ENCODE measurements at places on chromosomes 5 and 9.

- DNase-seq = no peak
These were observed 30.1 kb upstream of the LPAR1 start for GRCh38 chr9:111068383-111068730.

DNA sequence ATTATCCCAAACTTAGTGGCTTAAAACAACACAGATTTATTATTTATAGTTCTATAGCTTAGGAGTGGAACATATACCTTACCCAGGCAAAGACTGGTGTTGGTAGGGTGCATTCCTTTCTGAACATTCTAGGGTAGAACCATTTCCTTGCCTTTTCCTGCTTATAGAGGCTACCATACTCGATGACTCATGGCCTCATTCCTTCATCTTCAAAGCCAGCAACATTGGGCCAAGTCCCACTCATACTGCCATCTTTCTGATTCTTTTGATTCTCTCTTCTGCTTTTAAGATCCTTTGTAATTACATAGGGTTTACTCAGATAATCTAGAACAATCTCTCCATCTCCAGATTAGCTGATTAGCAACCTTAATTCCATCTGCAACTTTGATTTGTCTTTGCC lies 452.7 kb upstream of the KLF4 start:
- DNase-seq = no peak

DNA sequence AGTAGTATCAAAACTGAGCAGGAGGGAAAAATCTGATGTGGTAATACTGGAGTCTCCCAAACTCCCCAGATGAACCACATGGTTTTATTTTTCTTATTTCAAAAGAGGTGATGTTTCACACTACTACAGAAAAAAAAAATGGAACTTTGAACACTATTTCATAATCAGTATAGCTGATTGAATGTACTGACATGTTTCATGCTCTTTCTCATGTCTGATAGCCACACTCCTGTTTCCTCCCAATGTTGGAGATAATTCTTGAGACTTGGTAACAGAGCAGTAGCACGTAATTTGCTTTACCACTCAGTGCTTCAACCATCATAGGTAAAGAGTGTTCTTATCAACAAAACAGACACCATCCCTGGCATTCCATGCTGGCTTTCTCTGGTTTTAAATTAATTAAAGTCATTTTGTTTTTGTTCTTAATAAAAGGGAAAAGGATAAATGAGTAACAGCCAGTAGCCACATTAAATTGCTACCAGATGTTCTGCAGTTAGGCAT lies 85.2 kb downstream of the MUSK start:
- no peak for DNase-seq

DNA sequence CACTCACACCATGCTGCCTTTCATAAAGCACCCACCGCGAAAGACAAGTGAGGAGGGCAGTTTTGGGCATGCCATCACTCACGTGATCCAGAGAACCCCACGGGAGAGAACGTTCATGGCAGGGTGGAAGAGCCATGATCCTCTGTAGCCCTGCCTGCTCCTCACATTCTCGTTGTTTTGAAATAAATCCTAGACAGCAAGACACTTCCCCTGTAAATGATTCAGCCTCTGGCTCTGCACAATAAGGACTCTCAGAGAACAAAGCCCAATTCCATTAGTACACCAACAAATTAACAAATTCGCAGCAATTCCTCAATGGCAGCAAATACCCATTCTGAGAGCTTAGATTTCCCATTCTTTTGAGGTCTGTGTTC lies 71.5 kb downstream of the WNK2 start:
- no peak for DNase-seq

GRCh38 chr5:132456296-132456986 lies 34.1 kb downstream of the IRF1 start:
- DNase-seq = no peak

DNA sequence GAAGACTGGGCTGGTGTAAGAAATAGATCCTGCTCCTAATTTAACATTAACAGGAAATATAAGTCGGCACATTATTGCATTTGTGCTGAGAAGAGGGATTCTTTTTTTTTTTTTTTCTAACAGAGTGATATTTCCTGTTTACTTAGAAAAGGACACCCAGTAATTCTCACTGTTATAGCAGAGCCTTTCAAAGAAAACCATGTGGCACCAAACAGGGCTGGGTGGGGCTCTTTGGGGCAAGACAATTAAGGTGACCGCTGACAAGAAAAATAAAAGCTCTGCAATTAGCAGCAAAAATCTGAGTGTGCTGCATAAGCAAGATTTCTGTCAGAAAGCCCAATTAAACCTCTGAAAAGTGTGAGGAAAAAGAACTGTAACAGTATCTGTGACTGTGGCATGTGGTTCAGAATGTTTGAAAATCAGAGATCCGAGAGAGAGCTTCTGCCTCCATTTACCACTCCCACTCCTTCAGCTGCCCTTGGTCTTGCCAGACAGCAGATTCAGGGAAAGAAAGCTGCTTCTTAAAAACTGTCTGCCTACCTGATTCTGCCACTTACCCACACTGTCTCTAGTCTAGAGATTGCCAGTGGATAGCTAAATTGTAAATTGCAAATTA lies 77.1 kb upstream of the IQGAP2 start:
- DNase-seq = no peak

DNA sequence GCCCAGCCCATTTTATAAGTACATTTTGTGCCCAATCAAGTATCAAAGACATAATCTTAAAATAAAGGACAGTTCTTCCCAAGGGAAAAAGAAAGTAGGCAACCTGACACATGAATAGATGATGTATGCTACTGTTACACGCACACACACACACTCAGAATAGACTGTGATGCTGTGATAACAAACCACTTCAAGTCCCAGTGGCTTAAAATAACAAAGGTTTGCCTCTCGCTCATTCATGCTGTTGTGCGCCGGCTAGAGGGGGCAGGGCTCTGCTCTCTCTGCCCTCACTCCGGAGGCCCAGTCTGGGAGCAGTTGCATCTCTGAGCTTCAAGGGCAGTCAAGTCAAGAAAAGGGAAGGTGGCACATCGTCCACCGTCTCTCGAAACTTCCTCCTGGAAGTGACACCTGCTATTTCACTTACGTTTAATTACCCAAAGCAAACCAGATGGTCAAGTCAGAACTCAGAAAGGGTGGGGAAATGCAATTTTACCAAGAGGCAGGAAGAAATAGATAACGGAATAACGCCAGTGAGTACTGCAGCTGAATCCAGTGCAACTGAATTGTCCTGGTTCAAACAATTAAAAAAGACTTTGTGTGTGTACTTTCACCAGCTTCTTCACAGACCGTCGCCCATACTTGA lies 43.3 kb downstream of the ANKRD33B start:
- DNase-seq = no peak

DNA sequence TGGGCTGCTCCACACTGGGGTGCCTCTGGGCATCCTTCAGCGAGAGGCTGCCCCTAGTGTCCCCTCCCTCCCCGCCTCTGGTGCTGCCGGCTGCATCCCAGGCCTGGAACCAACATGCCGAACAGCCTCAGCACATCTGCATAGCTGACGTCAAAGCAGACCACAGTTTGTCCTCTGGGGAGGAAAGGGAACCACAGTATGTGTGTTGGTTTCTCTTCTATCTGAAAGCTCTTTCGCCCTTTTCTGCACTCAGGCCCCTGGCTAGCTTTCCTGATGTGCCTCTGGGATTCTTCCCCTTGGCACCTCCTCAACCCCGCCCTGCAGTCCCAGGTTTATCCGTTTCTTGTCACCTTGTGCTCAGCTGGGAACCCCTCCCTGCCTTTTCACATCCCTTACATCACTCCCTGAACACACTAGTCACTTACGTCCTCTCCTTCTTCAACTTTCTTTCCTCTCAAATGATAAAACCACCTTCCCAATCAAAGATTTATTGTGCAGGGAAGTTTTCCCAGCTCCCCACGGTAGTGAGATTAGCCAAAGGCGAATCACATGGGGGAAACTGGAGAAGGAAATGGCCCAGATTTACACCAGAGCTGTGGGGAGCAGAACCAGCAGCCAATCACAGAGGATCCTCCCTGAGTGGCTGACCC lies 35.5 kb upstream of the B4GALT1 start:
- no peak for DNase-seq

DNA sequence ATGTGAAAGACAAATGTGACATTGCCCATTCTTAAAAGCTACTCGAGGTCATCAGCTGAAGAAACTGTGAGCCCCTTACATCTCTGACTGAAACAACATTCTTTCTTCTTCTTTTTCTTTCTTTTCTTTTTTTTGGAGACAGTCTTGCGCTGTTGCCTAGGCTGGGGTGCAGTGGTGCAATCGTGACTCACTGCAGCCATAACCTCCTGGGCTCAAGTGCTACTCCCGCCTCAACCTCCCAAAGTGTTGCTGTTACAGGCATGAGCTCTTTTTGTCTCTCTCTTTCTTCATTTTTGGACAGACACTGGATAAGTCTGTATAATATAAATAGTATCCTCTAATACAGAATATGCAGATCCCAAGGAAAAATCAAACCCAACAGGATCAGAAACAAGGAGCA lies 263.7 kb upstream of the KLF9 start:
- no peak for DNase-seq

DNA sequence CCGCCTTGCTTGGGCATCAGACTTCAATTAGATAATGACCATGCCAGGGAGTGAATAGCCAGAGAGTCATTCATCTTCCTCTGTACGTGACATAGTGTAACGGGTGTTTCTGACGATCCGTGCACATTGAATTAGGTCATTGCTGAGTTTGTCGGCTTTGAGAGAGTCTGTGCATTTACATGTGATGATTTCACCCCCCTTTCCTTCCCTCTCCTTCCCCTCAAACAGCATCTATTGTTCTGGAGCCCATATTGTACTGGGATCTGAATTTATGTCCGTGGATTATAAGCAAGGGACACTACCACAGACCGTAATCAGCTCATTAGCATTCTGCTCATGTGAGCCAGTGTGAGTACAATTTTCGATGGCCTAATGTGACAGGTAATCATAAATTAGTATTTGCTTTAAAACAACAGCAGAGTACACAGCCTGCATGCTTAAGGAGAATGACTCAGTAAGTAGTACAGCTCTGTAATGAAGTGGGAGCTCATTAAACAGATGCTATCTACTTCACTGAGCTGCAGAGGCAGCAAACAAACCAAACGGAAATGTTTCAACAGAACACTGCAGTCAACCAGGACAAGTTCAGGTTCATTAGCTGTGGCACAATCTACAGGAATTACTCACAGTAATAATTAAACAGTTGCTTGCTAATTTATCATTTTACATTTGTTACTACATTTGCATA lies 302.1 kb downstream of the CSNK1G3 start:
- no peak for DNase-seq

- DNase-seq = no peak
These were observed 361.6 kb downstream of the YTHDC2 start for GRCh38 chr5:113875096-113875495.

DNA sequence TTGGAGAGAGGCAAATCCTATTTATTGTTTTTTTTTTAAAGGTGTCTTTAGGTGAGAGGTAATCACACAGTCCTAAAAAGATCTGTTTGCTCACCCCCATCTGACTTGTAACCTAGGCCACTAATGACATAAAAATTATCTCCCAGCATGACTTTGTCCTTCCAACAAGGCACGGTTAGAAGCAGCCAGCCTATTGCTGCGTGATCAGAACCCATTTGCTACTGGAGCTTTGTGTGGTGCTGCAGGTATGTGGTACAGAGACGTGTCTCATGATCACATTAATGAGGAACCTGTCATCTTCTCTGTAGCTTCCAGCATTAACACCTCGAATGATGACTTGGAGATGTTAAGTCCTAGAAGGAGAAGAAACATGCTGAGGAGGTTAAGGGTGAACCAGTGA lies 555.8 kb upstream of the TLE4 start:
- no peak for DNase-seq

DNA sequence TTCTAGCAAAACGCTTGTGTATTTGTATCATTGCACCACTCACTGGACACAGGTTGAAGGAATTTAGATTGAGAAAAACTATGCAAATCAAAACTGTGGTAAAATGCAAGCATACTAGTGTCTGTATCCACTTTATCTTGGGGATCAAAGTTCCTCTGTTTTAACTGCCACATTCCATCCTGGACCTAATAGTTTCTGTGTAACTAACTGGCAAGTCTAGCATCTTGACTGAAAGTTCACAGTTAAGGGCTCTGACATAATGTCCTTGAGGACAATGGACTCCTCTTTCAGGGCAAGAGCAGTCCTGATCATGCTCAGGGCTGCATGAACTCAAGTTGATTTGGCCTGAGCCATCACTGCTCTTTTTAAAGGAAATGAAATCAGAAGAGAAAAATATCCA lies 30.7 kb downstream of the NFIB start:
- DNase-seq = no peak

- no peak for DNase-seq
These were observed 331.0 kb downstream of the ADAMTS6 start for GRCh38 chr5:65150599-65151304.

- no peak for DNase-seq
These were observed 95.3 kb upstream of the ITGA2 start for GRCh38 chr5:52893863-52894262.

DNA sequence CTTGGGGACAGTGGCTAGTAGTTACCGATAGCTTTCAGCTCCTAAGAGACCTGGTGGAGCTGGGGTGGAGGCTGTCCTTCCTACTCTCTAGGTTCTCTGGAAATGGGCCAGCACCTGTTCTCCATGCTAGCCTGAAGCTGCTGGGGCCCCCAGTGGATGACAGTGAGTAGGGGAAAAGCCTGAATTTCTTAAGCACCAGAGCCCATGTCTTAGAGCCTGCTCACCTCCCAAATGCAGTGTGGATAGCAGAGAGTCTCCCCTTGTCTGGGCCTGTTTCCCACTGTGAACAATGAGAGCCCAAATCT lies 105.8 kb downstream of the DAB2IP start:
- no peak for DNase-seq

DNA sequence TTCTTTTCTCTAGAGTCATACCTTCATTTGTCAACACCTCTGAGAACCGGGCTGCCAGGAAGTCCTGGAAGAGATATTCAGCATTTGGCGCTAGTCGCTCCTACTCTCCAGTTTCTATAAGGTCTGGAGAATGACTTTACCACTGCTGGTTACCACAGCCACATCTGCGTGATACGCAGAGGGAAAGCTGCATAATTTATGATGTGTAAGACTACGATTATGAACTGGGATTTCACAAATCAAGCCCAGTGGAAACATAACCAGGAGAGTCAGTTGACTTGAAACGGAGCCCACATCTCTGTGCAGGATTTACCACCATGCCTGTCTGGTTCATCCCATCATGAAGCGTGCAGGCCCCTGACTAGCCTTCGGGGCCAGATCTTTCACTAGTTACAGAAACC lies 72.6 kb downstream of the FGF1 start:
- no peak for DNase-seq

- DNase-seq = no peak
These were observed 224.7 kb downstream of the GDNF start for GRCh38 chr5:37615184-37615583.
